ENCODE measurements at places on chromosomes 3 and 15.
A peak's percentile ranks its signal among the peaks of the same experiment; 100 is the strongest.

- peak; percentile 84 for DNase-seq
Observed at GRCh38 chr3:50518436-50518835, 15.0 kb upstream of the CACNA2D2 start.

DNA sequence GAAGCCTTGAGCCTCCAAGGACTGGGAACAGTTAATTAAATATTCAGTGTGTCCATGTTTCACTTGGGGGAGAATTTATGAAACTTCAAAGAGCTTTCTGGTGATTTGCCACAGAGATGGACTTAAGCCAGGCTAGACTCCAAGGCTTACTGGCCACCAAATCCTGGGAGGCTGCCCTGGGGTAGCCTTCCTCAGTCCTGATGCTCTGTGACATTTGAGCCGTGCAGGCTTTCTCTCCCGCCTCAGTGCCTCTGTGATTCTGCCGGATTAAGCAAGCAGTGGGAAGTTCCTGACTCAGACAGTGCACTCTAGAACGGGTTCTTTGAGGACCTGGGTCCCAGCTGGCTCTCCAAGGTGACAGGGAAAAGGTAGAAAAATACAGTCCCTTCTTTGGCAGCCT, 314.7 kb upstream of the ICE2 start:
- no peak for DNase-seq

DNA sequence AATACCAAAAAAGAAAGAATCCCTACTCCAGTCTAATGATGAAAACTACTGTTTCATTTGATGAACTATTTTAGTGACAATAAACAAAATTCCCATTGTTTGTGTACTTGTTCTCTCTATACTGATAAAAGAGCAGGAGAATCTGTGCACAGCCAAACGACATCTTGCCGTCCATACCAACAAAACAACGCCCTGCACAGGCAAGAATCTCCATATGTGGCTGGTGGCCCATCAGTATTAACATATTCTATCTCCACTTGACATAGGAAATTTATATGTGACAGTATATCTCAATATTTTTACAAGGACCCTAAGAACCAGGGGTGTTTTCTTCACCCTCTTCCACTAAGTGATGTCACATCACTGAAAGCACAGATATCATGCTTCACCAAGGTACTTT, 279.5 kb downstream of the ULK4 start:
- no peak for DNase-seq

DNA sequence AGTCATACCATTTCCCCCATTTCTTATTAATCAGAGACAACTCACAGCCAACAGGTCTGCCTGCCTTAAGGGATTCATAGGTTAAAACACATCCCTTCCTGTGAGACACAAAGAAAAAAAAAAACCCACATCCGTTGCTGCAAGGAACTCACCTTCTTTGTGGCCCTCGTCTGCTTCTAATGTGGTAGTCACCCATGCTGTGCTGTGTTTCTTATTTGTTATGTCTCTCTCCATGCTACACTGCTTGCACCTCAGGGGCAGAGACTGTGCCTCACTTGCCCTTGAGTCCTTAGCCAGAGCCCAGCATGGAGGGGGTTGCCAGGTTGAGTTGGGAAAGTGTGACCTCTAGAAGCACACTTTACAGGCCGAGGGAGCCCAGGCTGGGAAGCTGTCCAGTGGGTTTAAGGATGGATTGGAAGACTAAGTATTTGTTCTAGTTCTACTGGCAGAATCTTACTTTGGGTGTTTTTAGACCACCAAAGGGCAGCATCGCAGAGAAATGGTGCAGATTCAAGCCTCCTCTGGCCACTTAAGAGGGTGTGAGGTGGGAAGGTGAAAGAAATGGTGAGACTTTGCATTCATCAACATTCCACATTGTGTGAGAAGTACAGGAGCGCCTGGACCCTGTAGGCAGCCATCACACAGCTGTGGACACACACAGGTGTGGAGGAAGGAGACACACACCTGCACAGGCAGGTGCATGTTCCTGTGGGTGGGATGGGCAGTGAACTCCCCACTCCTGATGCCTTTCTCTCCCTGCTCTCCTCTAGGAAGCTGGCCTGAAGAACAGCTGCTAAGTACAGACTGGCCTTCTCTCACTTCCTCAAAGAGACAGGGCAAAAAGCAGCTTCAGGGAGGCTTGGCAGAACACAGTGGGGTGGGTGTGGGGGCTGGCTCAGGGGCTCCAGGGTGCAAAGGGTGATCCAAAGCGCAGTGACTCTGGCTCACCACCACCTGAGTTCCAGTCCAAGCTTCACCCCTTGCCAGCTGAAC, 48.8 kb downstream of the GLB1 start:
- no peak for DNase-seq

GRCh38 chr15:42279234-42279723, 6.0 kb upstream of the TMEM87A start:
- DNase-seq = no peak

DNA sequence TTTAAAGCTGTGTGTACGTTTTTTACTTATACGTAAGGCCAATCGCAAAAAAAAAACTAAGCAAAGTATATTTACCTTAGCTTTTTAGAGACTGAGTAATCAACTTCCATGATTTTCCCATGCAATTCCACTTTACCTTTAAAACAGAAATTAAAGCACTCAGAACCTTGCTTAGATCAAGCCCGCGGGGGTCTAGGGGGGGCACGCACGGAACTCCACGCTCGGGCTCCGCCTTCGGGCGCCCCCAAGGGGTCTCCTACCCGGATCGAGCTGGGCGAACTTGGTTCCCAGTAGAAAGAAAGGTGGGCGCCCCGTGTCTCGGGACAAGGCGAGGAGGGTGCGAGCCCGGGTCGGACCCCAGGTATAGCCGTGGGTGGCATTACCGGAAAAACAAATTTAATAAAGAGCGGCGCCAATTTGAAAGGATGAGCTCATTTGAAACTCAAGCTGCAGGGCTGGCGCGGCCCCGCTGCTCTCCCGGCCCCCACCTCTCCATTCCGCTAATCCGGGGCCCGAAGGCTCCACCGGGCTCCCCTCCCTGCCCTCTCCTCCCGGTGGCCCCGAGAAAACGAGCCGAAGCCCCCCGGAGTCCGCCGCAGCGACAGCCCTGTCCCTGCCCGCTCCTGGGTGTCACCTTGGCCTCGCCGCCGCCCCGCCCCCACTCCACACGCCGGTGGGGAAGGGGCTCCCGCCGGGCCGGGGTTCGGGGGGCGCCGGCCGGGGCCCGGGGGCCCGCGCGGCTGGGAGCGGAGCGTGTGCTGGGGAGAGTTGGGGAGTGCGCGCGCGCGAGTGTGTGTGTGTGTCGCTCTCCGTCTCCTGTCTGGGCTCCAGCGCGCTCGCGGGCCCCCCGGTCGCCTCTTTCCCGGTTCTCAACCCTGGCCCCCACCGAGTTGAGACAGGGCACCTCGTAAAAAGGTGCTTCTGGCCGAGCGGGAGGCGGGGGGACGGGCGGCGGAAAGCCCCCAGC, 1.5 kb downstream of the IGF2BP2 start:
- peak; percentile 57 for DNase-seq

DNA sequence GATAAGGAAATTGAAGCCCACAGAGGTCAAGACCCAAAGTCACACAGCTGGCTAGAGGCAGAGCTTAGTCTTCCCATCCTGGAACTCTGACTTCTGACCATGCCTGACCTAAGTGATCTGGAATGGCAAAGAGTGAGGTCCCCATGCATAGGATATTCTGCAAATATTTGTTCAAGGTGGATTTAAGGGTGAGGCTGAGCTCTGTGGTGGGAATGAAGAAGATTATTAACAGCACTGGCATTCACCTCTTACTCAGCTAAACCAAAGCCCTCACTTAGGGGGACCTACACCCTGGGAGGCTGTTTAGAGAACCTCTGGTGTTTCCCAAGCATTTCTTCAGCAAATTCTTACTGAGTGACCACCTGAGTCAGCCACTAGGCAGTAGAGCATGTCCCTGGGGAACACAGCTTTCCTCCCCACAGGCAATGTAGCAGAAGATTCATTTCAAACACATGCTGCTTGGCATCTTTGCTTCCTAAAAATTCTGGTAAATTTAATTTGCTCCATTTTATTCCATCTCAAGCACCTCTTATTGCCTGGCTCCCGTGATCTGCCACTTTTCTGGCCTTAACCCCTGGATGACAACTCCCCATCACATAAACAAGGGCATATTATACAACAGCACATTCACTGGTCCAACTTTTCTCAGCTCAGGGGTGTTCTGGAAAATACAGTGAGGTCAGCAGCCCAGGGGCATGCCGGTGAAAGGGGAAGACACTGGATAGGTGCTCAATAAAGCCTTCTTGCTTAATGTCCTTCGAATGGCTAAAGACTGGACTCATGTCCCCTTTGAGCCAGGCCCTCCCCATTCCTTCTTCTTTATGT, 176.0 kb downstream of the ABHD5 start:
- no peak for DNase-seq

DNA sequence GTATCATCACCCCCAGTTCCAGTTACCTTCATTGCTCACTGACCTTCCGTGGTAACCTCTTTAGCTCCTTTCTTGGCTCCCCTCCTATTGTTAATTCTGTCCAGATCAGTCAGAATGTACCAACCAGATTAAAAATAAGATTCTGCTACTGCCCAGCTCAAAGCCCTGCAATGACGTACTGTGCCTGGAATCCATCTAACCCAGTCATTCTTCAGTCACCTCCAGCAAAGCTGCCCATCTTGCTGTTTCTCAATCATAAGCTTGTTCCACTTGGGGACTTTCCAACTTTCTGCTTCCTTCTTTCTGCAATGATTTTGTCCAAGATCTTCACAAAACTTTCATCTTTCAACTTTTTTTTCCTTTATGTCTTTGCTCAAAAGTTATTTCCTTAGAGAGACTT, 512.0 kb upstream of the ZNF385D start:
- DNase-seq = no peak

- DNase-seq = no peak
Observed at GRCh38 chr3:100779480-100779879, 70.2 kb downstream of the TFG start.

GRCh38 chr3:124456506-124456905, 273.7 kb upstream of the UMPS start:
- DNase-seq = no peak

DNA sequence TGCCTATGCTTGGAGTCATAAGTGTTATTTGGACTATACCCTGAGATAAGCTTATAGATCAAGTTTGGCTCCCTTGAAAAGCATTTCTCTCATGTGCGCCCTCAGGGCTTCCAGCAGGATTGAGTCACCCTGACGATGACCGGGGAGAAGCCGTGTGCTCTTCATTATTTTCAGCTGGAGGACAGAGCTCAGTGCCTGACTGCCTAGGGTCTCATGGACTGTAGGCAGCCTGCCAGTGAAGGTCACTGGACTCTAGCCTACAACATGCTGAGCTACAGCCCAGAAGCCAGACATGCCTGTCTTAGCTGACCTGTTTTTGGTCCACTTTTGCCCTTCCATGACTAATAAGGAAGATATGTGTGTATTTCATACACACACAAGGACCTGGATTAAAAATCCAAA, 31.6 kb upstream of the NUDT16 start:
- DNase-seq = no peak

GRCh38 chr3:29312960-29313452, 32.1 kb downstream of the RBMS3 start:
- DNase-seq = no peak

- DNase-seq = no peak
Observed at GRCh38 chr15:69849232-69849610, 248.5 kb downstream of the TLE3 start.

- peak; percentile 38 for DNase-seq
Observed at GRCh38 chr3:126202276-126202675, 21.9 kb upstream of the ALDH1L1 start.

- no peak for DNase-seq
Observed at GRCh38 chr3:177934001-177934891, 602.0 kb upstream of the KCNMB2 start.

DNA sequence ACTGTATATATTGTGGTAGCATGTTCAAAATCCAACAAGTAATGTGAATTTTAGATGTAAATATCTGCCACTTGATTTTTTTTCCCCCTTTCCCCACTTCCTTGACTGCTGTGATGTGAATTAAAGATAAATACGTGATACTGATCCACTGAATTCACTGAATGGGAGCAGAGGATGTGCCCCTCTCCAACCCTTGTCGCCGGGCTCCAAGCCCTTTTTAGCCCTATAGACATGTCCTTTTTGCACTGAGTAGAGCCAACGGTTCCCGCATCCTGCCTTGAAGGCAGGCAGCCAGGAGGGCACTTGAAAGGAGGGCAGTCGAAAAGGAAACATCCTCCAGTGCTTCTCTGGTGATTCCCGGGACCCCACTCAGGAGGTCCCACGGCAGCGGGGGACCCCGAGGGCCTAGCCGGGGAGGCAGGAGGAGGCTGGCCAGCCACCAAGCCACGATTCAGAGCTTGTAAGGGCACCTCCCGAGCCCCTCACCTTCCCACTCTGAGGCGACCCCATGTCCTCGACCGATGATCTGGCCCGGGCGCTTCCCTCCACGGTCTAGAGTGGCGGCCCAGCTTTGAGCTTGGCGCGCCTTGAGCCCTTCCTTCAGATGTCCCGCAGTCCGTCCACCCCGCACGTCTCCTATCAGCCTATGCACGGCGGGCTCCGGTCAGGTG, 901 bp upstream of the MANF start:
- no peak for DNase-seq

DNA sequence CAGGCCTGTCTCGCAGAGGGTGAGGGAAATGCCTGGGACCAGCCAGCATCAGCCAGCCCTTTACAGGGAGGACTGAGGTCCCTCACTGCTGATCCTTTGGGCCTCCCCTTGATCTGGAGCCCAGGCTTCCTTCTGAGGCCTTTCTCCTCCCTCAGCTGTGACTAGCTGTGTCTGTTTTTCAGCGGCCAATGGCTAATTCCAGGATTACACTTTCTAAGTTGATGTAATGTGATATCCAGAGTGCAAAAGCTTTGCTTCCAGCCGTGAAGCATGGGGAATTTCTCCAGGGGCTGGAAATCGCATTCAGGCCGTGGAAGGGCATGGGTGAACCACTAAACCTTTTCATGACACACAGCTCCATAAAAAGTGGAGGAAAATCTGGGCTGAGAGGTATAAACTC, 157.6 kb downstream of the SHQ1 start:
- DNase-seq = peak; percentile 66

DNA sequence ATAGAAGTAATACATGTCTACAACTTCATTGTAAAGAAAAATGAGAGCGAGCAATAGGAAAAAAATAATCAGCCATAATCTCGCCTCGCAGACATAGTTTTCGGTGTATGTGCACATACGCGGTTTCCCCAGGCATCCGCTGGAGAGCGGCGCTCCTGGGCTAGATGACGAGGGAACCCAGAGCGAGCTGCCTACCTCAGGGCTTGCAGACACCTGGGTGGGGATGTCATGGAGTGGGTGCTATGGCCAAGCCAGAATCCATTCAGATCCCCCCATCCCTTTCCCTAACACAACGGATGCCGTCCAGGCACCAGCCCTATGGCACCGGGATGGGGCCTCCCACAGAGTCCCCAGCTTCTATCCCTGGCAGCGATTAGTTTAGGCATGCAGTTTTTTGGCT, 4.5 kb upstream of the CFAP100 start:
- DNase-seq = no peak

DNA sequence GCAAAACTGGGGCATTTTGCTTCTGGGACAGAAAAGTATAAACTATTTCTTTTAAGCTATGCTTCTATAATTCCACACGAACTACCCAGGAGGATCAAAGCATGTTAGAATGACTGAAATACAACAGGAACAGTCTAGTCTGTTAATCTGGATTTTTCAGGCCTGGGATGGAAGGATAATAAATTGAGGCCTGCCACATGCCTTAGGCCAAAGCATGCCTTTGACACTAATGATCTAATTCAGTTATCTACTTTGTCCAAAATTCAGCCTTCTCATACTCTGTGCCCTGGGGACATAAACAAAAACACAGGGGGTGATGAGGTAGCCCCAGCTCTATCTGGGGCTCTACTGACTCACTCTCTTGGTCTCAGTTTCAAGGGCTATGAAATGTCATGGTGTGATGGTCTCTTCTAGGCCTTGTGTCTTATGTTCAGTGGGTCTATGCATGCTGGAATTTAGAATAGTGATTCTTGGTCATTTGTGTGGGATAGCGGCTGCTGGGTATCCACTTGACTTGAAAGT, 32.5 kb downstream of the GAP43 start:
- DNase-seq = no peak

GRCh38 chr3:125281381-125281780, 68.8 kb upstream of the SLC12A8 start:
- DNase-seq = no peak

All from NCI-H524 (cell line).